ENCODE measurements at places on chromosomes 5 and 9.
A peak's percentile ranks its signal among the peaks of the same experiment; 100 is the strongest.

DNA sequence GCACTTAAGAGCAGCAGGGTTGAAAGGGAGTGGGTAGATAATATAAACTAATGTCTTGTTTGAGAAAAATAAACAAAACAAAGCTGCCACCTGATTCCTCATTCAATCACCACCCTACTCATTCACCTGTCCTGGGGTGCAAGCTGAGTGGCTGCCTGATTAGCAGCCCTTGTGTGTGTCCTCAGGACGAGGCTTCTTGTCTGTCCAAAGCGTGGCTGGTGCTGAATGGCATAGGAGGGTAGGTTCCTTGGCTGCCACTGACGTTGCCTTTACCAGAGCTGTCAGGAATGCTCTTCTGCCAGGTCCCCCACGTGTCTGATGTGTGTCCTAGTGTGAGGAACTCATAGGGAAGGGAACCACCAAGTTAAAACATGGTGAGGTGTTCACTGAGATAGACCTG, 146.6 kb upstream of the SLC24A2 start:
- no peak for DNase-seq

DNA sequence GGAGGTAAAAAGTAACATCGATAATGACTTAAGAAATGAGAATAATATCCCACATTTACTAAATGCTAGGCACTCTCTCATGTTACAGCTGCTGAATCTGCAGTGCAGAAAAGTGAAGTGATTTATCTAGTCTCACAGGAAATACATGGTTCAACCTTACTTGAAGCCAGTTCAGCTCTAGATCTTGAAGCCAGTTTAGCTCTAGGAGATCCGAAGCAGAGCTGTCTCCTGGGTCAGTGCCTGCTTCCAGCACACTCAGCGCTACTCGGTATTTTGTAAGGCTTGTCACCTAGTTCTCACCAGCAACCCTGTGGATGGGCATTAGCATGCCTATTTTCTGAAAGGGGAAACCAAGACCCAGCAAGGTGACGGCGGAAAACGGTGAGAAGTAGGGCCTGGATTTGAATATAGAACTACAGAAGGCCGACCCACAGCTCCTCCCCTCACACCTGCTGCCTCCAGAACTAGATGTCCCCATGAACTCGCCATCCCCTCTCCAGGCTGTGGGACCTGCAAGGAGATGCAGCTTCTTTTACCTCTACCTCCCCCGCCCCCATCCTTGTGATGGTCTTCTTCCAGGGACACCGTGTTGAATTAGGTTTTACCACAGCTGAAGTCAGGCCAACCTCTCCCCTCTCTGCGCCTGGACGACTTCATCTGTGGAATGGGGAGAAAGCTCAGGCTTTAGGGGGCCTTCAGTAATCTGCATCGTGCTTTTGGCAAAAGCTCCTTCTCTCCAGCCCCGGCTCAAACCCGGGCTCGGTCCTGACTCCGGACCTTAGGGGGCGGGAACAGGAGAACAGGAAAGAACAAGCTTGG, 4.4 kb upstream of the MSX2 start:
- no peak for DNase-seq

- peak; percentile 95 for DNase-seq
Observed at GRCh38 chr5:171420431-171421241, 1.2 kb downstream of the FGF18 start.

DNA sequence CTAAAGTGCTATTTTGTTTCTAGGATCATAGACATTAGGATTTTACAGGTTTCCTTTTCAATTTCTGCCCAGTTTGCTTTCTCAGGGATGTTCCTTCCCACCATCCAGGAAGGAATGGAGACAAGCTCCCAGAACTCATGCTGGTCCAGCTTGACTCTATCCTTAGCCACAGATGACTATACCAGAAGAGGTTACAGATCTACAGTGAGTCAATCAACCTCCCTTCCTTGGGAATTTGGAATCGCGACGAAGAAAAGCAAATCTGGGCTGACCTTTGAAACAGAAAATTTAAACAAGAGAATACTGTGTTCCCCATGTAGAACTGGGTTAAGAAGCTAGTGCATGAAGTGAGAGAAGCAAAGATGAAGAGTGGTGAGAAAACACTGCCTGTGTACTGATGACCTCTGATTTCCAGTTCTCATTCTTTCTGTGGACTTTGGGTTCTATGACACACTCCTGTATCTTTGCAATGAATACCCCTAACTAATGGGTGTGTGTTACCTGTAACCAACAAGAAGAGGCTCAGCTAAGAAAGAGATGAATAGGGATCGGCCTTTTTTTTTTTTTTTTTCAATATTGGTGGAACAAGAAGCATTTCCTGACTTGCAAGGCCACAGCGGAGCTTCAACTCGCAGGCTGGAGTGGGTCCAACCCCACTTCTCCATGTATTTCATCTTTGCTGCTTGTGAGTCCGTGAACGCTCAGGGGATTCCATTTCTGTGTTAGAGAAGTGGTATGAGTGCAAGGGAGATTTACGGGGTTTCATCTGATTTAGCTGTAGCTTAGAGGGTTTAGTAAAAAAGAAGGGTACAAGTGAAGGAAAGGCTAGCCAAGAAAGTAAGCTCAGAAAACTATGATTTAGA, 563.9 kb upstream of the CLINT1 start:
- DNase-seq, result peak; percentile 63

GRCh38 chr9:125494653-125494915, 212.4 kb downstream of the MAPKAP1 start:
- no peak for DNase-seq

DNA sequence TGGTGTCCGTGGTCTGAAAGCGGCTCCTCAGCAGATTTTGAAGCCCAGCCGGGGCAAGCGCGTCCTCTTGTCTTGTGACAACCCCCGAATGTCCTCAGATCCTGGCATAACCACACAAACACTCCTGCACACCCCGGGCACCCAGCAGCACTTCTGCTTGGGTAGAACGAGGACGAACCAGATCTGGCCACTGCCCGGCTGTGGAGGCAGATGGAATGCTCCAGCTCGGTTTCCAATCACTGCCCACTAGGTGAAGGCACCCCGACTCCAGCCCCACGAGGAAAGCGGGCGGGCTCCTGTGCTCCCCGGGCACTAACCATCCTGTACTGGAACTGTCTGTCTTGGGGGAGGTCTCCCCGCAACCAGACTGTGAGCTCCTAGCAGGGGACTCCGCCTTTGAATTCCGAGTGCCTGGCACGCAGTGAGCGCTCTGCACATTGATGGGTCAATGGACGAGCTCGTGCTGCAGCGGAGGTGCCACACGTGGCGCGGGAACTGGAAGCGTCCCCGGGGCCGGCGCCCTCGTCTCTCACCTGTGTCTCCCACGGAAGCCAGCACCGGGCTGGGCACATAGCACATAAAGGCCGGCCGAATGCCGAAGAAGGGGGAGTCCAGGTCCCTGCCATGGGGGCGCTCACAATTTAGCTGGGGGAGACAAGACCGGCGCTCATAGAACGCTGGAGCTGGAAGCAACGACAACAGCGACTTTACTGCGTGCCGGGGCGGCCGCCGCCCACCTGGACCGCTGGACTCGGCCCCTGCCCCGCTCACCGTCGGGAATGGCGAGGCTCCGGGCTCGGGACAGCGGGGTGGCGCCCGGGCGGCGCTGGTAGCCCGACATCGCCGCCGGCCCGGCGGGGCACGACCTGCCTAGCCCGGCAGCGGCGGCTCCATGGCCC, 608 bp downstream of the ENTR1 start:
- no peak for DNase-seq

DNA sequence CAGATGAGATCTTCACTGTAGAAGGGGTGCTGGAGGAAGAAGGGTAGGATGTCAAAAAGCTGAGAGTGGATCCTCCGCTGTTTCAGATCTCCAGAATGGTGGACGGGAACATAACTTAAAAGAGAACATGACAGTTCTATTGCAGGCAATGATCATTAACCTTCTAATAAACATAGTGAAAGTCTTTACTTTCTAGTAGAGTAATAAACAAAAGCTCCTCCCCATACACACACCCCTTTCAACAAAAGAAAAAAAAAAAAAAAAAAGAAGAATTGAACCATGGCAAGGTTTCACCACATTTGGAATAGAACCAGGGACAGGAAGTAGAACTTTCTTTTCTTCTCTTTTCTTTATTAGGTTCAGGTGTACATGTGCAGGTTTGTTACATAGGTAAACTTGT, 768.1 kb upstream of the RIOK2 start:
- no peak for DNase-seq

DNA sequence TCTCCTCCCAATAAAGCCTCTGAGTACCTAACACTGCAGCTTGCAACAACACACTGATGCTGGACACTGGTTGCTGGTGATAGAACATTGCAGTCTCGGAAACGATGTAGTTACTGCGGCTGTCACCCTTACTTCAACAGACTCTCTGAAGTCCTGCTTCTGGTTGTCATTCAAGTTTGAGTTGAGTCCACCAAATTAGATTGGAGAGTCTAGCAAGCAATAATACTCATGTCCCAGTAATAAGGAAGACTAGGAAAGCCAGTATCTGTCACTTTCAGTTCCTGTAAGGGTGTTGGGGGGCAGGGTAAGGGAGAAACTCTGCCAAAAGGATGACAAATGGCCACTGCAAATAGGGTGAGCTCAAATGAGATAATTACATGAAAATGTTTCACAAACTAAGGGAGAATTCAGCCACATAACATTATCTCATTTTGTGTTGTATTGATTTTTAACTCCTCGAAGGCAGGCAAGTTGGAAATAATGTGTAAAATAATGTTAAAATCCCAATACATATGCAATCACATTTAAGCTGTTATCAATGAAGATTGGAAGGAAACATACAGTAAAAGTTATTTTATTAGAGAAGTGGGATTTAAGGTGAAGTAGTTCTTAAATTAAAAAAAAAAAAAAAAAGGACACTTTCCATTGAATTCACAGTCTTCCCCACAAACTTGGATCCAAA, 849 bp upstream of the IFT74 start:
- no peak for DNase-seq

DNA sequence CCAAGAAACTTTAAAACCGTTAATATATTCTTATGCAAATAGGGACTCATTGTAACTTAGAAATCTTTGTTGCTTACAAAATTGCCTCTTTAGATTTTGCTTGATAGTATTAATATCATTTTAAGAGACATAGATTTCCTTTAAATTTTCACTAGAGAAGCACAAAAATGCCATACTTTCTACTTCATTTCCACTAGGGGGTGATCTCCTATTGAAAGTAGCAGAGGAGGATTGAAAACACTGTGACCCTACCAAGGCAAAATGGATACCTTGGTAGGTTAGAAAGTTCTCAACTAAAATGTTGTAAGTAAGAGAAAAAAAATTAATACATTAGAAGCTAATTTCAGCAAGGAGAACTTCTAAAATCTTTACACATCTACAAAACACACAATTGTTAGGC, 204.9 kb downstream of the CHSY3 start:
- no peak for DNase-seq

DNA sequence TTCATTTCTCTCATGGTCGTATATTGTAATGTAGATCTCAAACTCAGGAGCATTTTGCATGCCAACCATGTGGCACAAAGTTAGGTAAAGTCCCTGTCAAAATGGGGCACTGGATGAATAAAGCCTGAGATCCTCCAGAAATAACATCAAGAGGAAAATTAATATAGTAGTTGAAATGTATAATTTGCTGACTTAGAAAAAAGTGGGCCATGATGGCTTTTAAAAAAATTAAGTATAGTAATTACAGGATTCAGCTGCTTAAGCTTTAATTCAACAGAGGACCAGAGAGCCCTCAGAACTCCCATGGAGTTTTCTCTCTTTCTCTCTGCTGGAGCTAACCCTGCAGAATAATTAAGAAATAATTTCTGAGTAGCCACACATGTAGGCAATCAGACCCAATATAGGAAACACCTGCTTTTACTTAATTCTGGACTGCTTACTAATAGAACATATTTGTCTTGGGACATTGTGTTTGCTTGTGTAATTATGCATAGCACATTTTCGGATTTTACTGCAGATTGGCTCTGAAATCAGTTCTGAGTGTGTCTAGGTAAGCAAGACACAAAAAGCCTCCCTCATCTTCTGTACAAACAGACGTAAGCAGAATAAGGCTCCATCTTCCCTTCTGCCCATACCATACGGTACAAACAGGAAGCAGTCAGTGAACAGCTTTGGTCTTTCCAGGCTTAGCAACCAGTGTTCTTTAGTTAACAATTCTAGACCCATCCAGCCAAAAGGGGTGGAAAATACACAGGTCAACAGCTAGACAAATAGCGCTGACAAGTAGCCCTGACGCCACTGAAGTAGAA, 26.5 kb upstream of the PCSK1 start:
- DNase-seq, result no peak

DNA sequence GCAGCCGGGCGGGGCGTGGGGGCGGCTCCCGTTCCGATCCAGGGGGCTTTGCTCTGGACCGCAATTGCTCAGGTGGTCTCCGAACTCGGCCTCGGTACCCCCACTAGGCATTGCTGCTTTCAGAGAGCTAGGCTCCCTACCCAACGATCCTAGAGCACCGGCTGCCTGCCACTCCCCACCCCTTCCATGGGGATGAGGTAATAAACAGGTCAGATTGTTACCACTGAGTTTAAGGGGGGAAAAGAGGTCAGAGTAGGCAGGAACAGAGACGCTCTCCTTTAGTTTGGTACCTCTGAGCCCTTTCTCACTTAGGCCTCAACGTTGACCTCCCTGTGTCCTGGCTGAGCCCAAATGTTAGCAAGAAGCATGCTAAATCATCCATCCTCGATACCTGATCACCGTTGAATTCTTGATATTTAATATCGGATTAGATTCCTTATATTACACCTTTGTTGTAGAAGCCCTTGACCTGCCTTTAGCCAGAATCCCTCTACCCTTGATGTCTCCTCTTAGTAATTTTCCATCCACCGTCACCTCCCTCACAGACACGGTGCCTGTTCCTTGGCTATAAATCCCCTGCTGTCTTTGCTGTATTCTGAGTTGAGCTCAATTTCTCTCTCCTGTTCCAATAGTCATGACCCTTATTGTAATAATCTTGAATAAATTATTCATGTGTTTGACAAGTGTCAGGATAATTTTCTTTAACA, 588 bp upstream of the PLPP1 start:
- DNase-seq, result no peak

DNA sequence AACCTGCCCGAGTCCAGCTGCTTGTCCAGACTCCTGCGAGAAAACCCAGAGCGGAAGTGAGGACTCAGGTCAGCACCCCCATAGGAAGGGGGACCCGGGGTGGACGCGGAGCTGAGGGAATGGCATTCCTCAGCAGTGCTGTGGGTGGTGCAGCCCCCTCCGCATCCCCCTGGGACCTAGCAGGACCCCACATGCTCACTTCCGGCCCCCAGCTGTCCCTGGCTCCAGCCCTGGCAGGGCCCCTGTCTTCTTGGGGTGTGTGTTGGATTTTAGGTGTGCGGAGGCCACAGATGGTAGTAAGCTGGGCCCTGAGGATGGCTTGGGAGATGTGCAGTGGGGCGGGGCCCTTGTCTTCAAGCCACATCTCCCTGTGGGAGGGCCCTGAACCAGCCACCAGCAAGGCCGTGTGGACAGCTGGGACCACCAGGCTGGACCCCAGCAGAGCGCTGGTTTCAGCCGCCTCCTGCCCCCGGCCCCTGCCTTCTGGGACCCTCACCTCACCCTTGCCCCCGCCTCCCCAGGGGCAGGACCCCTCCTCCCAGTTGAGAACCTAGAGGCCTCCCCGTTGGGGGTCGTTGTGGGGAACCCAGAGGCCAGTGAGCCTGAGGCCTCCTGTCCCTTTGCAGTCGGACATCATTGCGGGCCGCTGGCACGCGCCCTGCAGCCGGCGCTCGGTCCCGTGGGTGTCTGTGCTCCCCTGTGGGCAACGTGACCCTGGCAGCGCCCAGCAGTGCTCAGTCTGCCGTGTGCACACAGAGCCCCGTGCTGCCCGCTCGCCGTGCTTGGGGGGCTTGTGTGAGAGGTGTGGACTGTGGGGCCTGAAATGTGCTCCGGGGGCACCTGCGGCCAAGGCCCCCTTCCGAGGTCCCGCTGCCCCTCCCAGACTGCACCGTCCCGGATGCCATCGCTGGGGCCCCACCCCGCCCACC, 10.8 kb upstream of the SLC9A3 start:
- DNase-seq, result peak; percentile 16

- DNase-seq, result no peak
Observed at GRCh38 chr9:129513282-129513681, 107.6 kb downstream of the C9orf50 start.

Measured in left ventricle myocardium superior (tissue), 1 donor.